ENCODE measurements at places on chromosomes 1 and 21.

GRCh38 chr1:65904681-65905083 lies 112.0 kb downstream of the PDE4B start:
- DNase-seq, result no peak

DNA sequence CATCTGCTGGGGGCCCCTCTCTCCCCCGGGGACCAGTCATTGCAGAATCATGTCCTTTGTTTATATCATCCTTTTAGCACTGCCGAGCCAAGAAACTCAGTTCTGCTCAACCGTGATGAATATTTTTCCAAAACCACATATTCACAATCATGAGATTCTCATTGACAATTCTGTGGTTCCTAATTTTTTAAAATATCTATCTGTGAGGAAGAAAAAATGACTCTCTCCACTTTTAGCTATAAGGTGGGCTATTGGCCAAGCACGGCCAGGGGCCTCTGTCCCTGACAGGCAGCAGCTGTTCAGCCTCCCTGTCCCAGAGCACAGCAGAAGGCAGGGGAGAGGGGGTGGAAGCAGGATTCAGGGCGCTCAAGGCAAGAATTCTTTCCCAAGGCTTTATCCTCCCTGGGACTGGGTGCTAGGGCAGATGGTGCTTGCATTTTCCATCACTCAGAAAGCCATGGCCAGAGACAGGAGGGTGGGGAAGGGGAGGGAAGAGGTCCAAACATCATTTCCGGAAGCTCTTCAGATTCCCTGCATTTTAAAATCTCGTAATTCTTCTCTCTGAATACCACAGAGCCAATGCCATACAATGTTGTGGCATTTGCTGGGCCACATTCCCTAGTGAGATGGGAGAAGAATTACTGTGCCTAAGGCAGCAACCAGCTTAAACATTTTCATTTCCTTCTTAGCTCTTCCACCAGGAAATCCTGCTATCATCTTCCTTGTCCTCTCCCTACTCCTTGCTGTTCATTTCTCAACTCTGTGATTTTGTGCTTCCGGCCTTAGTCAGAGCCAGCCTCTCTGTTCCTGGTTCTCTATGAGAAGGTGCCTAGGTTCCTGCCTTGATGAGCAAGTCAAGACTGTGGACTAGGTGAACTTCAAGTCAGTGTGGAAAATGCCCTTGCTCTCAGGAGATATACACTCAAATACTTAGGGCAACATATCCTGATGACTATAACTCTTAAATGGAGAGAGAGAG lies 60.3 kb downstream of the KCNJ6 start:
- DNase-seq, result no peak

DNA sequence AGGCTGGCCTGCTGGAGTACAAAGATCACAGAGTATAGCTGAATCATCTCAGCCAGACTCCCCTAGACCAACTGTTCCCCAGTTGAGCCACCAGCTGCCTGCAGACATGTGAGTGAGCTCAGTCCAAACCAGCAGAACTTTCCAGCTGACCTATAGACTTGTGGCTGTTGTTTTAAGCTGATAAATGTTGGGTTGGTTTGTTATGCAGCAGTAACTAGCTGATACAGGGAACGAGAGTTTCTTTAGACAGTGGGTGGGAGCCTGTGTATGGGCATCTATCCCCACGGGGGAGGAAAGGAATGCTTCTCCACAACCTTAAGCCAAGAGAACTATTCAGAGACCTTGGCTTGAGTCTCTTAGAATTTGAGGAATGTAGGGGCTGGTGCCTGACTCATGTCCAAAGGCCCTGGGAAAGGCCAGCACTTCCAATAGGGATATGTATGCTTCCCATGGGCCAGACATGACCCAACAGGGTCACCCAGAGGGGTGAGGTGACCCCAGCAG lies 30.1 kb downstream of the SLC1A7 start:
- DNase-seq, result peak; percentile 82

DNA sequence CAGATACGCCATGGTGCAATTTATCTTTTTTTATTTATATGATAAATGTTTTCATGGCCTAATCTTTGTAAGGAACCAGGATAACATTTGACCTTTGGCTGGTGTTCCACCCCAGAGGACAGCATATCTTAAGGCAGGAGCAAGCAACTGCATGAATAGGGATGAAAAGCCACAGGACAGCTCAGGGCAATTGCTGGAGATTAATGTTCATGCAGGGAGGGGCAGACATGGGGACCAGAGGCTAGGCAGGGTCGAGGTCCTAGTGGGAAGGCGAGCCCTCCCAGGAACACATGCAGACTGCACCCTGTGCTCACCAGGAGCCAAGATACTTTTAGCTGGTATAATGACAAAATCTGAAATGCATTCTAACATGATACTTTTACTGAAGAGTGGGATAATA lies 74.4 kb upstream of the HAO2 start:
- DNase-seq, result no peak

- DNase-seq, result no peak
Measured at GRCh38 chr1:117286145-117286544, 75.4 kb upstream of the VTCN1 start.

- DNase-seq, result no peak
Measured at GRCh38 chr1:65554829-65555228, 134.4 kb downstream of the LEPR start.

DNA sequence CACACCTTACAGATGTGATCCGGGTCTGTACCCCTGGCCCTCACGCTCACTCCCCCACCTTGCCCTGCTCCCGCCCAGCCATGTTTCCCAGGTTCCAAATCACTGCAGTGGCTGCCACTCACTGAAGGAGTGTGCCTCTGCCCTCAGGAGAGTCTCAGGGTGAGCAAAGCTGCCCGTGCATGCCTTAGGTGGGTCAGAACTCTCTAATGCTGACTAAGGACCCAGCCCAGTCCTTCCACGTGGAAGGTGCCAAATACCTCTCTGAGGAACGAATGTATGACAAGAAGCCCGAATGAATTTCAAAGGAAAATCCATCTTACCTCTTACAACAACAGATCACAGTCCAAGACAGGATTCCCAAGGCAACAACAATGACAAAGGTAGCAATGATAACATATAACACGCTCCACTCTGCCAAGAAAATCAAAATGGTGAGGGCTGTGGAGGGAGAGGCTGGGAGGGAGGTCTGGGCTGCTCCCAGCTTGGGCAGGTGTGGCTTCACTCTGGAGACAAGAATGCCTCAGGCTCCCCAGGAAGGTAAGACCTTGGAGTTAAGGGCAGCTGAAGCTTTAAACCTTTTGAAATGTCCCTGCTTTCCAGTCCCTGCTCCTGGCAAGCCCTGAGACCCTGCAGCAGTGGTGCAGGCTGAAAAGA lies 115.2 kb downstream of the KIAA0319L start:
- no peak for DNase-seq

- peak; percentile 81 for DNase-seq
Measured at GRCh38 chr1:215022741-215023141, 59.8 kb upstream of the KCNK2 start.

- no peak for DNase-seq
Measured at GRCh38 chr21:15742052-15742670, 12.4 kb downstream of the USP25 start.

DNA sequence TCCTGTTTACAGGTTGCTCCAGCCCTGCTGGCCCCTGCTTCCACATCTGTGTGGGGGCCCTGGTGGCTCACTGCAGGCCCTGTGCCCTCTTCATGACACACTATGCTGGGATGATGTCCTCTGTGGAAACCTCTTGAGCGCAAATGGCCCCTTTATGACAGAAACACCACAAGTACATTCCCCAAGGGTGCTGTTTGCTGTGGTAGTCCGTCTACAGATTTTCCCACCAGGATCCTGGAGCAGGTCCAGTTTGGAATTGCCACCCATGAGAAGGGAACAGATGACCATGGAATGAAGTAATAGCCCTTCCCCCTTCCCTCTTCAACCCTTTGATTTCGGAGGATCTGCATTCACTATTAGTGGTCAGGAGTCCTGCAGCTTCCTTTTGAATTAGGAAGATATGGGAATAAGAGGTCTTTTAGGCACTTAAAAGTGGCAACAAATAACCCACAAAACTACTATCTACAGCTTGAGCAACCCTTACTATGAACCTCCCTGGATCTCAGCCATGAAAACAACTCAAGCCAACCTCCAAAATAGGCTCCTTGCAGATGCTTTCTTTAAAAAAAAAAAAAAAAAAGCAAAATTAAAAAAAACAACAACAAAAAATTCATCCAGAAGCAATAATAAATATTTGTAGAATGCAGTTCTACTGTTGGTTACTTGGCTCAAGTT lies 121.9 kb upstream of the TSPAN2 start:
- DNase-seq, result no peak

DNA sequence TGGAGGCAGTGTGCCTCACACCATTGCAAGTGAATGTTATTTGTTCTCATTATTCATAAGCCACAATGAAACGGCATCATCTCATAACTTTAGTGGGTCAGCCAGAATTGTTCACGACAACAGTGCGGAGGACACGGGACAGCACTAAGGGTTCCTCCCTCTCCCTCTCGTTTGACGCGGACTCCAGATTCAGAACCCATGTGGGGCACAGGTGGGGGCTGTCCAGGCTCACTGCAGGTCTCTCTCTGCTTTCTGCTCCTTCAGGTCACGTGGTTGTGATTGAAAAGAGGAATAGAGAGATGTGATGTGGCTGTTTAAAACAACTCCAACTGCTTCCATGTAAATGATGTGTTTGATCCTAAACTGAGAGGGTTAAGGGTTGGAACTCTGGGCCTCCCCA lies 13.5 kb downstream of the RUNX1 start:
- DNase-seq, result no peak
